Left ventricle myocardium superior (tissue), 1 donor: ENCODE measurements at places on chromosomes 12 and 14. TPM values are rescaled to one million over a fixed set of nuclear protein-coding genes. Genes with fewer than 3 reads are reported as not detected.

DNA sequence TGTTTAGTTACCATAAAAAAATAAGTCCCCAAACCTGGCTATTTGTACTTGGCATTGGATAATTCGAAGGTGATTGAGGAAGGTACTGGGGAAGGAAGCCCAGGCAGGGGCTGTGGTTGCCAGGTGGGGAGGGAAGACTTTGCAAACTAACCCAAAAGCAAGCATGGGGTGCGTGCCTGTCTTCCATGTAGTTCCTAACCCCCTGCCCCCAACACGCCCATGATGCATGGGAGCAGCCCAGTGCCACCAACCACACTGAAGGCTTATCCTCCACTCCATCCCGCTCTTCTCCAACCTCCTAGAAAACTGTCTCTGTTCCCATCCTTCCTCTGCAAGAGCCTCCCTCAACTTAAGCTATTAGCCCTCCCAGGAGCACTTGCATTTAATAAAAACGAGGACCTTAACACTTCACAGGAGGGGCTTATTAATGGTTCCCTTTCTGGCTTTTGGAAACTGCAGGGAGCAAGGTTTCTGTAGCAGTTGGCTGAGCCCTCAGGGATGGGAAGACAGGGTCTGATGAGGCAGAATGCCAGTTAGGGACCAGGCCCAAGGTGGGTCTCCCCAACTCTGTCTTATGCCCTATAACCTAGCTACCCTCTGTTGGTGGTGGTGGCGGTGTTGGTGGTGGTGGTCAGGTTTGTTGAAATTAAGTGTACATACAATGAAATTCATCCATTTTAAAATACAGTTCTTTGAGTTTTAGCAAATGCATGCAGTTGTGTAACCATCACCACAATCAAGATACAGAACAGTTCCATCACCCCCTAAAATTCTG is 96.0 kb downstream of the ZFP36L1 start:
- DNase-seq, result no peak

DNA sequence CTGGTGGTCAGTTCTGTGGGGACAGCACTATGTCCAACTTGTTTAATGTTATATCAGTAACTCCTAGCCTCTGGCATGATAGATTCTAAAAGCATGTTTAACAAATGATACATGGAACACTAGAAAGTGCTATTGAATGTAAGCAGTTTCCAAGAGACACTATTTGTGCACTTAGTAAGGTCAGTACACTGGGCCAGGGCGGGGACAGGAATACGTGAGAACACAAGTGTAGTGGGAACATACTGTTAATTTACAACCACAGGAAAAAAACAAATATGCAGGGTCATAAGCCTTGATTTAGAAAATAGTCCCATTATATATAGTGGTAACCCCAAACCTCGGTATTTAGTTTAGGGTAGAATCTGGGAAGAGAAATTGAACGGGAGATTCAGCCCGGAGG is 88.9 kb upstream of the SLC38A2 start:
- peak; percentile 48 for DNase-seq

Gene KLRF2
- total RNA-seq, result not detected

Gene P2RX2
- not detected for total RNA-seq

Gene PTCSC3
- not detected for total RNA-seq
